Midbrain (tissue), 1 donor: ENCODE measurements at places on chromosomes 2 and 18.

DNA sequence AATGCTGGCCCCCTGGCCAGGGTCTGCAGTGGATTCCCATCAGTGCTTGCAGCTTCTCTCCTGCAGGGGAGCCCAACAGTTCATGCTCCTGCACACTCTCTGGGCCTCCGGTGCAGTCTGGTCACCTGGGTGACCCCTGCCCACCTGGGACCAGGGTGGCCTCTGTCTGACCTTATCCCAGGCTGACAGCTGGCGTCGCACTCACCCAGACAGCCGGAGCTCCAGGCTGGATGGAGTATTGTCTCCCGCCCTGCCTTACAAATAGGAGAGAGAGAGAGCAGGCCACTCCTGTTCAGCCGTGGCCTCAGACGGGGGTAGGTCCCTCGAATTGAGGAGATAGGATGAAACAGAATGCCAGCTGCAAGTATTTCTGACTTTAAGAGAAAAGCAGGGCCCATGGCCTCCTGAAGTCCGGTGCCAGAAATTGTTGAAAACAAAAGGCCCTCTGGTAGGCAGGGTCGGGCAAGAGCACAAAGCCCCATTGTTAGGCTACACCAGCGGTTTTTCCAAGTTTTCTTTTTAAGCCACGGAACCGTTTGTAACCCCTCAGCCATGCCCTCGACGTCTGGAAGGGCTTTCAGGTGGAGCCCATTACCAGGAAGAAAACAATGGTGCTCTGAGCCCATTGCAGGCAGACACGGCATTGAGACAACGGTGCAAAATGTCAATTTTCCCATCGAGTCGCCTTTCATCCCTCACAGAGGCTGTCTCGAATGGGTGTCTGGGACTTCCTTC, 258.4 kb downstream of the BCL11A start:
- peak; percentile 61 for DNase-seq

GRCh38 chr2:232800166-232800565, 23.8 kb upstream of the KCNJ13 start:
- DNase-seq = no peak

DNA sequence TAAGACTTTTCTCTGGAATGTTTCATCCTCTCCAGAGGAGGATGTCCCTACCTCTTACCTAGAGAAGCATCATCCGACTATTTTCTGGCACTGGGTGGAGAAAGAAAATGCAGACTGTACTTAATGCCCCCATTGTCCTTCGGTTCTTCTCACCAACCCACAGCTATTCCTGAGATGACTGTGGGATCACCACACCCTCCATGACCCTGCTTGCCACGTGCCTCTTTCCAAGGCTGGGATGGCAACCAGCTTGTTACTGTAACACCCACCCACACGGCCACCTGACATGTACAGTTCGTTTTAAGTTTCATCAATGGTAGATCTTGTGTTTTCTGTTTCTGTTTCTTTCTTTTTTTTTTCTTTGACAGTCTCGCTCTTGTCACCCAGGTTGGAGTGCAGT, 365.2 kb downstream of the FBXO15 start:
- no peak for DNase-seq

DNA sequence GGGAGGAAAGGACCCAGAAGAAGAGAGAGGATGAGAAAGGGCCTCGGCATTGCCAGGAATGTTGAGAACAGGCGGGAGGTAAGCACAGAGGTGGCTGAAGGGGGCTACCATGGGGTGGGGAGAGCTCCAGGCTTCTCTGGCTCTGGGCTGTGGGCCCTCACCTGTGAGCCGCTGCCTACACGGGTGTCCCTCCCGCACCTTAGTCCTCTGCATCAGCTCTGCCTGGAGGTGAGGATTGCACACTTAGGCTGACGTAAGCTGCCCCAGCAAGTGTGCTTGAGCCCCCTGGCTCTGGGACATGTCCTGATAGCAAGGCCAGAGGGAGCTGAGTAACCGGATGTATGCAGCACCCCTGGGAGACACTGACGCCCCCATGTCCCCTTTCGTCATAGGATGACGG, 33.9 kb downstream of the TMEM18 start:
- DNase-seq = no peak

- DNase-seq = no peak
Observed at GRCh38 chr2:197297266-197297665, 13.3 kb downstream of the ANKRD44 start.

DNA sequence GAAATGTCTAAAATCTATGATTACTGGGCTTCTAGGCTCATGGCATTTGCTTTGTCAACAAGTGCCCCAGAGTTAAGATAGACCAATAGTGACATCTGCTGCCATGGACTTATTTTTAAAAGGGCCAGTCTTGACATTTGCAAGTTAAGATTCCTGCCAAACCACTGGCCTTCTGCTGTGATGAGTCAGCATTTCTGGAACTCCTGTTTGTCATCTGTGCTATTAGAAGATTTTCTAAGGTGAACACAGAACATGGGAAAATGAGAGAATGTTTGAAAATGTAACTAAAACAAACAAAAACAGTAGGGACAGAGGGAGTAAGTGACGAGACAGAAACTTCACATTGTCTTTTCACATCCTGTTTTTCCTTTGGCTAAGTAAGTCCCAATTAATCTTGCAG, 93.7 kb upstream of the WDR75 start:
- peak; percentile 49 for DNase-seq

GRCh38 chr2:230224458-230224857, 1.1 kb upstream of the SP140 start:
- no peak for DNase-seq

GRCh38 chr2:233793465-233794127, 15.5 kb downstream of the MROH2A start:
- no peak for DNase-seq

DNA sequence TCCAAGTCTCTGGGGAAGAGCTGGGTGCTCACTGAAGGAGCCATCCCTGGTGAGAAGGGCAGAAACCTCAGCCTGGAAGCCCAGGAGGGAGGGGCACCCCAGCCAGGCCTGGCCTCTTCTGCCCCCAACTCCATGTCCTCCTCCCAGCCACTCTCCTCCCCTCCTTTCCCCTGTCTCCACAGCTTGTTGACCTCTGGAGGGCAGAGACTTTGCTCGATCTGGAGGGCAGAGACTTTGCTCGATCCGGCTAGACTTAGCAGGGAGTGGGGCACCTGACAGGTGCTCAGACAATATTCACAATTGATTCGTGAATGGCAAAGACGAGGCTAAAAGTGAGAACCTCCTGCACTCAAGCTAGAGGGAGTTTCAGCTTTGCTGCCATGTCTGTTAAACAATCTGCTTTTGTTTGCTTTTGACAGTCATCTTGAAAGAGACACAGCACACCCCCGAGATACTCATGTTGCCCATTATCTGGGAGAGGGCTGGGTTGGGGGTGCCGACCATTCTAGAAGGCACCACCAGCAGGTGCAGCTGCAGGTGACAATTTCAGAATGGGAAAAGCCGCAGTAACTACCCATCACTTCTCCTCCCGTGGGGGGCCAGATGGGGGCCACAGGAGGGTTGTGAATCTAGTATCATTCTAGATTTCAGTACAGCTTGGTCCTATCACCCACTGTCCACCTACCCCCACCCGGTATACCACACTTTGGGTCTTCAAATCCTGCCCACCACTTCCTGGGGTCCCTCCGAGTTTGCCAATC, 54.8 kb downstream of the DNMT3A start:
- DNase-seq = no peak

DNA sequence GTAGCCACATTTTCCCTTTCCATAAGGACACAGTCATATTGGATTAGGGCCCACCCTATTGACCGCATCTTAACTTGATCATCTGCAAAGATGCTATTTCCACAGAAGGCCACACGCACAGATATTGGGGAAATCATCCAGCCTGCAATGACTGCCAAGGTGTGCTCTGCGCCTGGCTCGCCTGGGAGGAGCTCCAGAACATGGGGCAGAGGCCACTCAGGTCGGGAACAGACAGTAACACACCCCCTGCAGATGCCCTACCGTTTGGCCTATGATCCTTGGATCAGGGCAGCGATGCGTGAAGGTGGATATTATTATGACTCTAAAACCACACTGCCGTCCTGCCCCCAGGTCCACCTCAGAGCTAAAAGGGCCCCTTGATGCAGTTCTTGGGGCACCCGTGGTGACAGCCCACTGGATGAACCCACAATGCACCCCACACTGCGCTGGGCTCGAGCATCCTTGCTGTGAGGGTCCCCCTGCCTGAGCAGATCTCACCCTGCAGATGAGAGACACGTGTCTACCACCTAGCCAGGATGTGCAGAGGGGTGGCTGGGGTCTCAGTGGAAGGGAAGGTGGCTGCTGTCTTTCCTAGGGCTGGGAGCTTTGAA, 72.9 kb upstream of the ZNF516 start:
- no peak for DNase-seq

- DNase-seq = no peak
Observed at GRCh38 chr18:48292229-48292628, 117.0 kb downstream of the ZBTB7C start.

- no peak for DNase-seq
Observed at GRCh38 chr2:174630107-174630506, 32.5 kb upstream of the WIPF1 start.

DNA sequence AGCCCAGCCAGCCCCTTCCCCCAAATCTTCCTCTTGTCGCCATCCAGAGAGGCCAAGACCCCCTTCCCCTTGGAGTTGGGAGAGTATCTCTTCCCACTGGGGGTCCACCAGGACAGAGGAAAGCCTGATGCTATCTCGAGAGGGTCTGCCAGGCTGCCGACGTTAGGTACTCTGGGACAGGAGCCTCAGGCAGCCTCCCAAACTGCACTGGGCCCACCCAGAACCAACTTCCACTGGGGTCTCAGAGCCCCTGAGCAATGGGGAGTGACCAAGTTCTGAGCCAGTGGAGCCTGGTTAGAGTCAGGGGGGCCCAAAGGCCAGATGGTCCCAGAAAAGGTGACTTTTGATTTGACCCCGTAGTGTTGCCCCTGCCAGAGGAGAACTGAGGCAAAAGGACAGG, 189.1 kb downstream of the INHBB start:
- DNase-seq = no peak

GRCh38 chr2:23271230-23271629, 113.7 kb upstream of the KLHL29 start:
- no peak for DNase-seq

- DNase-seq = no peak
Observed at GRCh38 chr2:92072461-92073035, 2798.7 kb upstream of the TEKT4 start.

GRCh38 chr18:79422022-79422782, 26.5 kb downstream of the NFATC1 start:
- no peak for DNase-seq

- DNase-seq = no peak
Observed at GRCh38 chr18:53756610-53756972, 467.9 kb downstream of the MBD2 start.

- no peak for DNase-seq
Observed at GRCh38 chr18:27349284-27349882, 164.3 kb upstream of the CHST9 start.

GRCh38 chr2:43537137-43537536, 58.7 kb downstream of the THADA start:
- DNase-seq = no peak

GRCh38 chr2:105102963-105103421, 65.1 kb downstream of the MRPS9 start:
- no peak for DNase-seq

- no peak for DNase-seq
Observed at GRCh38 chr2:134689315-134689714, 29.5 kb downstream of the TMEM163 start.

DNA sequence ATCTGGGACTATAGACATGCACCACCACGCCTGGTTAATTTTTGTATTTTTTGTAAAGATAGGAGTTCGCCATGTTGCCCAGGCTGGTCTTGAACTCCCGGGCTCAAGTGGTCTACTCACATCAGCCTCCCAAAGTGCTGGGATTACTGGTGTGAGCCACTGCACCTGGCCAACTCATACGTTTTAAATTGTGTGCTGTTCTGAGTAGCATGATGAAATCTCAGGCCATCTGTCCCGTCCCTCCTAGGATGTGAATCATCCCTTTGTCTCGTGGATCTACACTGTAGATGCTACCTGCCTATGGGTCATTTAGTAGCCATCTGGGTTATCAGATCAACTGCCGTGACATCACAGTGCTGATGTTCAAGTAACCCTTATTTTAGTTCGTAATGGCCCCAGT, 38.5 kb upstream of the RMP24 start:
- DNase-seq = no peak

DNA sequence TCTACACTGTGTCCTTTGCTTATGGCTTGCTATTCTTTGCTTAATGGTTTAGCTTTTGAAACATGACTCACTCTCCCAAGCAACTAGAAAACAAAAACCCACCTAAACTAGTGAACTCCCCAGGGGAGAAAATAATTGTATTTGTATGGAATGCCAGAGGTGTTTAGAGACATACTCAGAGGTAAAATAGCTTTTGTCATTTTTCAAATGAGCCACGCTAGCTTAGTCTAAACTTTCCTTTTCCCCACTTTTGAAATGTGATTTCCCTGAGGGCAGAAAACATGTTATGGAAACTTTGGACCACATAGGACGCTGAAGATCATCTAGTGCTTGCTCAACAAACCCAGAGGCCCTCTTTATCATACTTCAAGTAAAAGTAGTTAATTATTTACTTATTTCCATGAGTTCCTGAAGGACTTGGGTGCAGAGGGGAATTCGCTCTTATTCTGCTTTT, 16.5 kb upstream of the CYTIP start:
- DNase-seq = no peak

GRCh38 chr2:217792626-217793527, 209.9 kb downstream of the TNS1 start:
- no peak for DNase-seq

DNA sequence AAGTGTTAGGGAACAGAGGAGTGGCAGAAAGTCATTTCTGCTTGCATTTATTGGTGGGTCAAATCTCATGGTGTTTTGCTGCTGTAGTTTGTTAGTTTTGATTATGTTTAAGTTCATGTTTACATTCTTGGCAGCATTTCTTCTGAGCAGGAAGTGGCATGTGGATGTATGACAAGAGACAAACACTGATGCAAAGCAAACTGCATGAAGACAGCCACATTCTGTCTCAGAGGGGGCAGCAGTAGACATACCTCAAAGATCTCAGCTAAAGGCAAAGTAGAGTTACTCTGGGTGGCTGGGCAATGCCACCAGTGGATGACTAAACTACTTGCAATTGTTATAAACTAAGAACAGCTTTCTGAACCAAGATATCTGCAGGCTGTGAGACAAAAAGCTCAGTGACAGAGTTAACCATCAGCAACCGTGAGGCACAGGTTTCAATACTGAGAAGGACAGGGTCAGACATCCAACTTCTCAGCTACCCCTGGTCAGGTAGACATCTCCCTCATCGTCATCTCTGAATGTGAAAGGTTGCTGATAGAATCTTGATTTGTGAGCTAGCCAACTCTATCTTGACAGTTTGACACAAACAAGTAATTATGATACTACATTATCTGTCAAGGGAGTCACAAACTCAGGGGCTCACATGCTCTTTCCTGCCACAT, 16.4 kb downstream of the GALNT3 start:
- no peak for DNase-seq

- no peak for DNase-seq
Observed at GRCh38 chr2:161152302-161152701, 7.9 kb upstream of the TANK start.

DNA sequence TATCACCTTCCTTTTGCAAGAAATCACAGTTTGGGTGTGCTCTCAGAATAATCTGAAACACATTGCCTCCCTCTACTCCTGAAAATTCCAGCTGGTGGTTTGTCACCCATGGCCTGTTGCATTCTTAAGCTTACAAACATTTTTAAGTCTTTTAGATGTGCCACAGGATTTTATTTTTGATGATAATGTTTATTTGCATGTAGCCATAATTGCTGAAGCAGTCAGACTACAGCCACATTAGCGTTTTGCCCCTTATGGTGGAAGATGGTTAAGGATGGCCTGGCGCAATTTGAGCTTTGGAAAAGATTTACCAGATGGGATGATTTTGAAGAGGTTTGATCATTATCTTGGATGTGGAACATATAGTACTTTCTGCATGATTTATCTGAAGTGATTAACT, 439.5 kb downstream of the MEIS1 start:
- no peak for DNase-seq

- no peak for DNase-seq
Observed at GRCh38 chr18:48801728-48802542, 148.8 kb downstream of the SMAD7 start.
